ENCODE measurements at places on chromosomes 1 and 21. TPM values are rescaled to one million over a fixed set of nuclear protein-coding genes. Genes with fewer than 3 reads are reported as not detected.

Gene OR6N1
- total RNA-seq = not detected

Gene CD34
- 54.6 TPM for total RNA-seq

Gene APCS
- not detected for total RNA-seq

Gene CD2
- total RNA-seq = not detected

Gene BRWD1
- total RNA-seq = 206 TPM

Gene OR2L3
- 0.33 TPM for total RNA-seq

Gene DCLRE1B
- total RNA-seq = 5.2 TPM

Gene CBS
- 11.1 TPM for total RNA-seq

Gene CYP4A22
- not detected for total RNA-seq

Gene NPPB
- total RNA-seq = not detected

Gene NIBAN1
- 46.2 TPM for total RNA-seq

Gene MRPL55
- total RNA-seq = 36.6 TPM

Gene C2CD2
- 47.9 TPM for total RNA-seq

Gene LCE2C
- total RNA-seq = not detected

Gene RNU1-4
- under 0.01 TPM for total RNA-seq

Gene NBPF11
- total RNA-seq = 16.7 TPM

Gene RUNX1
- 6.4 TPM for total RNA-seq

Gene NR0B2
- total RNA-seq = not detected

Gene OR2M7
- not detected for total RNA-seq

Gene GJC2
- 2.1 TPM for total RNA-seq

Gene EXTL1
- total RNA-seq = 1.6 TPM

Gene NR5A2
- 1.9 TPM for total RNA-seq

Gene ALDH9A1
- 77.0 TPM for total RNA-seq

Gene IL24
- not detected for total RNA-seq

Gene OLFML3
- 89.9 TPM for total RNA-seq

All from camera-type eye (tissue), 1 donor.